ENCODE measurements at places on chromosomes 11 and 22.

- DNase-seq: no peak
Measured at GRCh38 chr22:20885017-20885556, 26.3 kb downstream of the SNAP29 start.

DNA sequence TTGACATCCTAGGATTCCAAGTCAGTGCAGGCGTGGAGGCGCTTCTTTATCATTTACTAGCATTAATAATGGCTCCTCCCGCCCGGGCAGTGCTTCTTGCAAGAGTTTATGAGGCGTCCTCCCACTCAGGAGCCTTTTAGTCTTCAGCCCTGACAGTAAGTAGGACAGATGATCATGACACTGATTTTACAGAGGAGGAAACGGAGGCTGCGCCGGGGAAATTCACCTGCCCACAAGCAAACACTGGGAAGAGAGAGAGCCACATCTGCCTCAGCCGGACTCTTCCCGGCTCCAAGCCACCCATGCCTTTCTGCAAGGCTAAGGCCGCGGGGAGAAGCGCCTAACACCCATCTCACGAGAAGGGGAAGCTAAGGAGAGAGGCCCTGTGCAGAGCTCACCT lies 35.9 kb downstream of the KIAA0930 start:
- DNase-seq: no peak

DNA sequence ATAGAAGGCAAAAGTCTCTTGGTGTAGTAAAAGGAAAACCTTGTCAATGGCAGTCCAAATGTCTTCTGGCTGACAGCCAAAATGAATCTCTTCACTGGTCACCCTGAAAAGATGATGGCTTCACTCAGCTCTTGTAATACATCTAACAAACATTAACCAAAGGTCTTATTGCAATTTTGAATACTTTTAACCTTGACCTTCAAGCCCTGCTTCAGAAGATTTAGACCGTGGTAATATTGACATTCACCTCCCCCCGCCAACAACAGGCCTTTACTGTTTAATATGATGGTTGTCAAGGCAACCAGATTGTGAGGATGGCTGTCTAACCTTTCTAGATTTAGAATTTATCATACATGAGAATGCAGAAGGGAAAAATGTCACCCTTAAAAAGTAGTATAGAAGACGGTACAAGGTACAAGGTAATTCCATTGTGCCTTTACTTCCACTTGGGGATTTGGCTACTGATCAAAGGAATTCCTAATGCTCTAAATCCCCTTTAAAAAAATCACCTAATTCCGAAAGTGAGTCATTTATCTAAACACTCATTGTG lies 342.3 kb downstream of the LARGE1 start:
- no peak for DNase-seq

DNA sequence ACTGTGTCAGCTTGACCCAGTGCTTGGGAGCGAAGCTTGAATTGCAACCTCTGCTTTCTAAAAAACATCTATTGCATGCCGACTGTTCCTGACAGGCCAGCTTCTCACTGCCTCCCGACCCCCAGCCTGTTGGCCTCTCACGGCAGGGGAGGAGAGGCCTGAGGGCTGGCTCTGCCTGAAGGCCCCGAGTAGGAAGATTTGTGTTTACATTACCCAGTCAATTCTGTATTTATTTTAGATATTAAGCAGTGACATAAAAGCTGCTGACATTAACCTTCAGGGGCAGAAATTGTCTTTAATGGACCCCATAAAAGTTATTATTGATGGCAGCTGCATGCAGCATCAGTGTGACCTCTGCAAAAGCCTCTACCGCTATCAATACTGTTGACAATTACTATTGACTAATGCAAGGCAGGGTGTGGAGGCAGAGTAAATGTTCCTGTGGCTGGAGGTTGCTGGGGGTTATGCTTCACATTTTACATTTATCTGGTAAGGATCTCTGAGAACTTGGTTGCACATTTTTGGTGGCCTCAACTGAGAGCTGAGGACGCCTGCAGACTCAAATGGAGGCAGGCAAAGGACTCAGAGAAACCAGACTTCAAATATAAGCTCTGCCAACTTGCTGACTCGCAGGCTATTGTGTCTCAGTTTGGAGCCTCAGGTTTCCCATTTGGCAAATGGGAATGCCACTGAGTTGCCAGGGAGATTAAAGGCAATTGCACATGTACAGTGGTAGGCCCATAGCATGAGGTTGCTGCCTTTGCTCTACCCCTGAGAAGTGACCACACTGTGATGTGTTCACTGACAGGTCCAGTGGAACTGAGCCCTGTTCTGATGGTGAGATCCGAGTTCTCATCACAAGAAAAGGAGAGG lies 380.5 kb downstream of the TENM4 start:
- DNase-seq: no peak

- no peak for DNase-seq
Measured at GRCh38 chr22:39471381-39472141, 14.7 kb downstream of the MGAT3 start.

DNA sequence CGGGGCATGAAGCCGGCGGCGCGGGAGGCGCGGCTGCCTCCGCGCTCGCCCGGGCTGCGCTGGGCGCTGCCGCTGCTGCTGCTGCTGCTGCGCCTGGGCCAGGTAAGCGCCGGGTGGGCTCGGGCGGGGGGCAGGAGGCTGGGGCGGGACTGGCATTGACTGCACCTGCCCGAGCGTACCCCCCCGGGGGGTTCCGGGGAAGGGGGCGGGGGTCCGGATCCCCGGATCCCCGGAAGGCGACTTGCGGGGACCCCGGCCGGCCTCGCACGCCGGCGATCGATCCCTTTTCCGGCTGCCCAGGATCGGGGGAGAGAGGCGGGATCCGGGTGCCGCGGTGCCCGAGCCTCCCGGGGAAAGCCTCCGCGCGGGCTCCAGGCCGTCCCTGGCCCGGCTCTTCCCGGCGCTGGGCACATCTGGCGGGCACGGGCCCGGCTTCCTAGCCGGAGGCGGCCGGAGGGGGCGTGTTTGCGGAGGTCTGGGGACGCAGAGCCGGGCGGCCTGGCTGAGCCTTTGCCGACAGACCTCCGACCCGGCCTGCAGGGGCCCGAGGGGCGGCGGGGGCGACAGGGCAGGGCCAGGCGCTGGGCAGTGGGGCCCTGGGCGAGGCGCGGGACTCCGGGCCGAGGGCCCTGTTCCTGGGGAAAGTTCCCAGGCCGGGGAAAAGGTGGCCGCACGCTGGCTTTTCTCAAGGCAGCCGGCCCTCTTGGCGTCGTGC lies 705 bp downstream of the PTPRJ start:
- no peak for DNase-seq

- no peak for DNase-seq
Measured at GRCh38 chr11:60912223-60912850, 1.6 kb upstream of the TMEM109 start.
